ENCODE measurements at places on chromosomes 7 and 10.

- DNase-seq, result no peak
Measured at GRCh38 chr7:29274146-29275017, 79.8 kb downstream of the CHN2 start.

GRCh38 chr7:148463210-148463609 is 127.4 kb upstream of the C7orf33 start:
- DNase-seq, result no peak

DNA sequence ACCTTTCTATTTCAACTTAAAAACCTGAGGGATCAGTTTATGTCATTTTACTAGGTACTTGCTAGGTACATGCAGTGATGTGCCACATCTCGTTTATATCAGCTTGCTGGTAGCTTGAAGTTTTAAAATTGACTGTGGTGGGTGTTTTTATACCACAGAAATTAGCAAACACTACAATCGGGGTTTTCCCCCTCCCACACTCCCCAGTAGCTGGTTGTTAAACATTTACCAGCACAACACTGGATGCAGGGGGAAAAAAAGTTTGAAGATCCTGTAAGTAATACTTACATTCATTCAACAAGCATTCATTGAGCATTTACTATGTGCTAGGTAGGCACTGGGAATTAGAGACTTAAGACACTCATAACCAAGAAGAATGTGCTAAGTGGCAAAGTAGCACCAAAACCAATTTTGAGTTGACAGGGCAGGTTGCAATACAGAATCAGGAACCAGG is 32.6 kb downstream of the USP6NL start:
- no peak for DNase-seq

DNA sequence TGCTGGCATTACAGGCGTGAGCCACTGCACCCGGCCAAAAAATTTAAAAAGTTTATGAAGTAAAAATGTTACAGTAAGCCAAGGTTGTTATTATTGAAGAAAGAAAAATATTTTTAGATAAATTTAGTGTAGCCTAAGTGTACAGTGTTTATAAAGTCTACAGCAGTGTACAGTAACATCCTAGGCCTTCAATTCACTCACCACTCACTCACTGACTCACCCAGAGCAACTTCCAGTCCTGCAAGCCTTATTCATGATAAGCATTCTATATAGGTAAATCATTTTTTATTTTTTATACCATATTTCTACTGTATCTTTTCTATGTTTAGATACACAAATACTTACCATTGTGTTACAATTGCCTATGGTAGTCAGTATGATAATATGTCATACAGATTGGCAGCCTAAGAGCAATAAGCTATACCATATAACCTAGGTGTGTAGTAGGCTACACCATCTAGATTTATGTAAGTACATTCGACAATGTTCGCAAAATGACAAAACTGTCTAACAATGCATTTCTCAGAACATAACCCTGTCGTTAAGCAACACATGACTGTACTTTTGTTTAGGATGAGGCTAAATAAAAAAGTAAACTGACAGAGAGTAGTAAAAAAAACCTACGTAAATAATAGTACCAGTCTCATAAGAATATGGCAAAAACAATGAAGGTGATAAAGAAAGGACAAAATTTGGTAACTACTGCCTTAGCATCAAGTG is 77.8 kb upstream of the FAM133B start:
- DNase-seq, result no peak

DNA sequence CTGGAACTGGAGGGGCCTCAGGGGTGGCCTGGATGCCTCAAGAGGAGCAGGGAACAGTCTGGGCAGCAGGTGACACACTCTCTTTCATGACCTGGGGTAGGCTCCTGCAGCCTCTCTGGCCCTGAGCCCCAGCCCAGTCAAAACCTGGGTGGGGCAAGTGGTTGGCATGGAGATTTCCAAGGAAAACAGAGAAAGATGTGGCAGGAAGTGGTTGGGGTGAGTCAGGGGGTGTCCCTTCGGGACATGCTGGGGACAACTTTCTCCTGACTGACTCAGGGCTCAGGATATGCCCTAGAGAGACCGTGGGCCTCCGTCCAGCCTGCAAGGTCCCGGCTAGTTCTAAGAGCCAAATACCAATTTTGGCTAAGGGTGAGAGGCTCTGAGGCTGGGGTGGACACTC is 2.9 kb downstream of the AQP1 start:
- no peak for DNase-seq

Data from NCI-H2081 treated with DMSO at 0.1 percent for 48 hours (cell line).